ENCODE measurements at places on chromosomes 2 and 18.

DNA sequence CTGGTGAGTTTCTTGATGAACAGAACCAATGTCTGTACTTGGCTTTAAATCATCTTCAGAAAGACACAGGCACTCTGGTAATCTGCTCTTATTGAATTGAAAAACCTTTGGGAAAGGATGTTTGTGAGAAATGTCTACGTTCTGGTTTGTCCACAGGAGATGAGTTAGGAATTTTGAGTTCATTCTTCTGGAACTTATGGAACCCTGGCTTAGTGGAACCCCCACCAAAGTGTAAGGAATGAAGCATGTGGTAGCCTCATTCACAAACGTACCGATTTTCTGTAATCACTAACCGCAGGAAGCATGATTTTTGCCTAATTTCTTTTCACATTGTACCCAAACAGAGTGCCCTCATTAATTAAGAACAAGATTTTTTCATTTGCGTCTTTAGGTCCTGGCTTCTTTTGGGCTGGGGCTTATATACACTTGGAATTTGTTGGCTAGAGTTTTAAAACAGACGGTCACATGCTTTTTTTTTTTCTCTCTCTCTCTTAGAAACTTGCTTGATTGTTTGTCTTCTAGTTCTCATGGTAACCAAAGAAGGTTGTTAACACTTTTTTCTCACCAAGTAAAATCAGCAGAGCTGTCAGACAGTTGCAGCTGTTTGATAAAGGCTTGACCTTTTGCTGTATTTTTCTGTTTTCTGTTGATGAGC is 314.1 kb upstream of the THUMPD2 start:
- DNase-seq, result no peak

- no peak for DNase-seq
Observed at GRCh38 chr2:7707723-7708122, 790.5 kb downstream of the RNF144A start.

DNA sequence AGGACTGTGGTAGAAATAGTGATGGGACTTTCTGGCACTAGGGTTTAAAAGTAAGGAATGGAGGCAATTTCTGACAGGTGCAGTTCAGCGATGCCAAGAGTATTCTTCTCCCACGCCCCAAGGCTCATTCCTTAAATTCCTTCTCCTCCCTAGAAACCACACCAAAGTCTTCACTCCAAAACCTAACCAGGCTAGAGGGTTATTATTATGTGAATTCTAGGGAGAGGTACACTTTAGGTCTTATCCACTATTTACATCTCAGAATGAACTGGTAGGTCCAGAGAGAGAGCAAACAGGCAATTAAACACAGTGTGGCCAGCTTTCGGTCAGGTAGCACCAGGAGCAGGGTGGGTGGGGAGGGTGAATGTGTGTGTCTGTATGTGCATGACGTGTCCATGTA is 11.4 kb downstream of the IL1F10 start:
- DNase-seq, result no peak

GRCh38 chr18:25825056-25825455 is 265.4 kb downstream of the SS18 start:
- DNase-seq, result no peak
